ENCODE measurements at places on chromosomes 7 and 10. TPM values are rescaled to one million over a fixed set of nuclear protein-coding genes. Genes with fewer than 3 reads are reported as not detected.

C10orf105 gene
- 0.24 TPM for total RNA-seq

SLC26A5 gene
- total RNA-seq: not detected

CD36 gene
- not detected for total RNA-seq

PRLHR gene
- total RNA-seq: not detected

PLA2G12B gene
- not detected for total RNA-seq

MEOX2 gene
- total RNA-seq: not detected

RAB18 gene
- total RNA-seq: 58.3 TPM
